ENCODE measurements at places on chromosomes 3 and 15.
A peak's percentile ranks its signal among the peaks of the same experiment; 100 is the strongest.

DNA sequence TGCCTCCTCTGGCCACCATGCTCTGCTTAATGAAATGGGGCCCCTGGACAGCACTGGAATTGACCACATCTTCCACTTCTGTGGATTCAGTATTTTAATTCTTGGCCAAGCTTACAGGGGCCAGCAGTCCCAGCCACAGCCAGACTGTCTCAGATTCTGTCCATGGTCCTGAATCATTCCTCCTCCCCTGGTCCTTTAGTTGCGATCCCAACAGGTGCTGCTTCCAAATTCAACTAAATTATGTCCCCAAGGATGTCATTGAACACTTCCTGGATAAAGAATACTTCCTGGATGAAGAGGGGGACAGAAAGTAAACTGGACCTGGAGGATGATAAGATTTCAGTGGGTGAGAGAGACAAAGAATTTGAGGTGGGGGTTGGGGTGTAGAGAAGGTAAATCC, 111.1 kb upstream of the FOXB1 start:
- DNase-seq = no peak

- DNase-seq = no peak
These were observed 35.4 kb upstream of the TMEM158 start for GRCh38 chr3:45261333-45262110.

DNA sequence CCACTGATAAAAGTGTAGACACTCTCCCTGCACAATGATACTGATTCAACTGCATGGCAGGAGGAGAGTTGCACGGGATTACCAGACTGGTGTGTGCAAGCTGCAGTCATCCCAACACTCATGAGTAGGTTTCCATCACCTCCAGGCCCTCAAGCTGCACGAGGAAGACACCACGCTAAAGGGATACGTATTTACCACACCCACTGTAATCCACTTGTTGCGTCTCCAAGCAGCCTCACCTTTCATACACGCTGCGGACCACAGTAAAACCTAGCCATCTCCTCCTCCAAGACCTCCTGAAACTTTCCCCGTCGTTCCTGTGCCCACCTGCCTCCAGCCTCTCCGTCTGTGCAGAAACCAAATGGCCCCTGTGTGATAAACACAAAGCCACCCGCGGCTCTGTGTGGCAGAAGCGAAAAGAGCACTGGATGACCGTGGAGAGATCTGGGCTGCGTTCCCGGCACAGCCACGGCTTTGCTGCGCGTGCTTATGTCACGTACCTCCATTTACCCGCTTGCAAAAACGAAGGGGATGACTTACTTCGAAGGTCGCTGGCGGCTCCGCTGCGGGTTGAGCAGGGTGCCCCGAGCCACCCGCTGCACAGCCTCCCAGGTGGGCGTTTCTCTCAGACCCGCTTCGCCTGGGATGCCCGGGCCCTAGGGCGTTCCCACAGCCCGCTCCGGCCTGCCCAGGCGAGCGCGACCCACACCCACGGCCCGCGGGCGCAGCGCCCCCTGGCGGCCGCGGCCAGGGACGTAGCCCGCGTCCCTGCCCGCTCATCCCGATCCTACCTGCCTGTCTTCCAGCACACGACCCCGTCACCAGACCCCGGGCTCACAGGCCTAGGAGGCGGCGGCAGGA, 643 bp downstream of the ABCC5 start:
- no peak for DNase-seq

DNA sequence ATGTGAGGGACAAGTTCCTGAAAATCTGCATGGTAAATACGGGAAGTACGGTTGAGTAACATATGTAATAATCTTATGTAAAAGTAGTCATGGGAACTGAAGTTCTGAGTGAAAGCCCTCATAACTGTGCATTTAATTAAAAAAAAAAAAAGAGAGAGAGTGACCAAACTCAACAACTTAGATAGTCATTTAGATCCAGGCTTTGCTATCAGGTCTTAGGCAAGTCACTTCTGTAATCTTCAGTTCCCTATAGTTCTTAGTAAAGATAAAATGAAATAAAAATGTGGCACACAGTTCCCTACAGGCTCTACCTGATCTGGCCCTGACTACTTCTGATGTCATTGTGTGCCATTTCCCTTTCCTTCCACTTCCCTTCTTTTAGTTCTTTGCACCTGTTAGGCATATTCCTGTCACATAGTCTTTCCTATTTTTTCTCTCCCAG, 15.0 kb downstream of the RNF111 start:
- no peak for DNase-seq

DNA sequence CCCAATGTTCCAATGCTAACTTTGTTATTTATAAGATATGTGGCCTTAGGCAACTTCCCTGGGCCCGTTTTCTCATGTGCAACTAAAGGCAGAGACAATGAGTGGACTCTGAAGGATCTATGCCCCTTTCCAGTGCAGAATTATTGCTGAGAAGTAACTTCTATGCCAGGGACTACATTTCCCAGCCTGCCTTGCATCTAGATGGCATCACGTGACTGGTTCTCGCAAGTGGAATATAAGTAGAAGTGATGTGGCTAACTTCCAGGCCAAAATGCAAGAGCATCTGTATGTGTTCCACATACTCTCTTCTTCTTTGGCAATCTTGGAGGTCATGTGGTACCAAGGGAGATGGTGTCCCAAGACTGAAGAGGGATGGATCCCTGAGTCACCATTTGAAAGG, 674.4 kb downstream of the NTRK3 start:
- DNase-seq = no peak

DNA sequence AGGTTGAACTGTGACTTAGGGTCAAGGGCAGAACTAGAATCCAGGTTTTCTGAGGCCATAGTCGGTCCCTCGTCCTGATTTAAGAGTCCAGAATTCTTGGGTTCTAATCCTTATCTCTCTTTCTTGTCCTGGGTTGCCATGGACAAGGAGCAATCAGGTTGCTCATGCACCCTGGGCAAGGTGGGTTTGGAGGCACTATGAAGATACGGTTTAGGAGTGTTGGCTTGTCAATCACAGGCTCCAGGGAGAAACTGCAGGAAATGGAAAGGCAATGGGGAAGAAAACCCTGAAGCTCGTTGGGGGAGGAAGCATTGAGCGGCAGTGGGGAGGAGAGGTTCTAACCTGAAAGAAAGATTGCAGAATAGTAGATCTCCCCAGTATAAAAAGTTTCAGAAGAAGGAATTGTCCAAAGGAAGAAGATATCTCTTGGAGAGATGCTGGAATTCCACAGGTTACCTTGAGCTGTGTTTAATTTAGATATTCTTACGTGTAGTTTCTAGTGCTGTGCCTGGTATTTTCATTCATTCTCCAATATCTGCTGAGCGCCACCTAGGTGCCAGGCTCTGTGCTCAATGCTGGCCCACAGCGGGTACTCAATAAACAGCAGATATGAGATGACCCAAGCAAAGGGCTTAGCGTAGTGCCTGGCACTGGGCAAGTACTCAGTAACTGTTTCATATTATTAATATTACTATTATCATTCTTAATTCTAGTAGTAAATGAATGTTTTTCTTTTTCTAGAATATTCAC, 2.0 kb downstream of the ACAN start:
- DNase-seq = no peak

- DNase-seq = peak; percentile 6
These were observed 1.2 kb upstream of the LCTL start for GRCh38 chr15:66566963-66567531.

GRCh38 chr3:73768524-73769308, 144.0 kb upstream of the PDZRN3 start:
- no peak for DNase-seq

DNA sequence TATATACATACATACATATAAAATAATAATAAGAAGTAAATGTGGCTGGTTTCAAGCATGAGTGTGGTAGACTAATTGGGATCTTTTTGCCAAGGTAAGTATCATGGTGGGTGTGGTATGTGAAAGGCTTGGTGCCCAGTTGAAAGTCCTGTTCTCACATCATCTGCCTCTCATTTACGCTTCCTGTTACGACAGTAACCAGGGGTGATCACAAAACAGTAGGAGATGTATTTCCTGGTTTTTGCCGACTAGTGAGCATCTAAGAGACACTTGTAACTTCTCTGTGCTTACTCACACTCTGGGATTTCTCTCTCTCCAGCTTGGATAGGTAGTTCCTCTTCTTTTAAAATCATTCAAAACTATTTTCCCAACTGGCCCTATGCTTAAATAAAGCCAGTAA, 1028.3 kb upstream of the NR2F2 start:
- DNase-seq = no peak

DNA sequence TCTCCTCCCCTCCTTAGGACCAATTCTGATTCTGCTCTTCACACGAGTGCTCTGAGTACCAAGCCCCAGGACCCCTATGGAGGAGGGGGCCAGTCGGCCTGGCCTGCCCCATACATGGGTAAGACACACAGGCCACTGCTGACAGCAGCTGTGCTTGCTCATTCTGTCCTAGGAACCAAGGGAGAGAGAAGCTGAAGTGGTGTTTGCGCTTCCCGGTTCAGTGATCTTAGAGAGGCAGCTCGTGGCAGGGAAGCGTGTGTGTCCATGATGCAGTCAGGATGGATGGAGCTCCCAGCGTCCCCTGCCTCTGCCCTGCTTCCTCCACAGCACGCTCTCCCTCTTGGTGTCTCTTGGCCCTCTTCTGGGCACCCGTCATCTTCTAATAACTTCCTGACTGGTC, 77.6 kb downstream of the CRTC3 start:
- no peak for DNase-seq

All from stimulated activated CD8-positive, alpha-beta memory T cell treated with anti-CD3 and anti-CD28 coated beads, Interleukin-7, amount 100 ng/mL, for 4 hours (primary cell).